ENCODE measurements at places on chromosomes 3 and 15.

- no peak for DNase-seq
Measured at GRCh38 chr15:68028137-68028887, 25.8 kb upstream of the PIAS1 start.

- DNase-seq: no peak
Measured at GRCh38 chr3:66442254-66443117, 58.3 kb downstream of the LRIG1 start.

GRCh38 chr3:142850395-142851023 lies 38.4 kb downstream of the PCOLCE2 start:
- no peak for DNase-seq

- DNase-seq: no peak
Measured at GRCh38 chr3:53940623-53941022, 49.0 kb upstream of the SELENOK start.

- DNase-seq: no peak
Measured at GRCh38 chr3:45865563-45865962, 20.8 kb upstream of the CCR9 start.

DNA sequence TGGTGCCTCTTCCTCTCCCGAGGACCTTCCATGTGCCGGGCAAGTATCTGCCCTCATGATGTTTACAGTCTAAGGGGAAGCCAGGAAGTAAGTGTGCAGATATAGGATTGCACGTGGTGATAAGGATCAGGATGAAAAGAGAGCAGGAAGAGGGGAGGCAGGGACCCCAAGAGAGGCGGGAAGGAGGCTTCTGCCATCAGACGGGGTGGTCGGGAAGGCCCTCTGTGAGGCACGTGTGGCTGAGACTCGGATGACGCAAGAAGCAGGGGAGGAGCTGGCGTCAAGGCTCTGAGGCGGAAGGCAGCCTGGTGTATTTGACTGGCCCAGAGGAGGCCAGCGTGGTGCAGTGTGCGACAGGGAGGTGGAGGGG lies 762 bp upstream of the IQSEC1 start:
- DNase-seq: no peak

DNA sequence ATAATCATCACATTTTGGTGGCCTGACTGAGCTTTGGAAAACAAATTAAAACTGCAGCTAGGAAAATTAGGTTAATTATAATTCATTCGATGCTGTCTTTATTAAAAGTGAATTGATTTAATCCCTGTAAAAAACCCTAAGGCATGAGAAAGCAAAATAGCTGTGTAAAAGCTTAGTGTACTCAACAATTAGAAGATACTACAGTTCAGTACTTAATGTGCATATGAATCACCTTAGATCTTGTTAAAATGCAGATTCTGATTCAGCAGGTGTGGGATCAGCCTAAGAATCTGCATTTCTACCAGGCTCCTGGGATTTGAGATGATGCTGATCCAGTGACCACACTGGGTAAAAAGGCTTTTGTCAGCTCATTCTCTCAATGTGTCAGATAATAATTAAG lies 559.9 kb upstream of the GOLIM4 start:
- no peak for DNase-seq

DNA sequence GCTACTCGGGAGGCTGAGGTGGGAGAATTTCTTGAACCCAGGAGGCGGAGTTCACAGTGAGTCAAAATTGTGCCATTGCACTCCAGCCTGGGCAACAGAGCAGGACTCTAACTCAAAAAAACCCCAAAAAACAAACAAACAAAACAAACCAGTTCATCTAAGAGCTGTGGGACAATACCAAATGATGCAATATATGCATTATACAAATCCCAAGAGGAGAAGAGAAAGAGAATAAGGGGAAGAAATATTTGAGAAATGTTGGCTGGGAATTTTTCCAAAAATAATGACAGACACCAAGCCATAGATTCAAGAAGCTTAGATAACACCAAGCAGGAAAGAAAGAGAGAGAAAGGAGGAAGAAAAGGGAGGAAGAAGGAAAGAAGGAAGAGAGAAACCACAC lies 82.5 kb downstream of the KLF13 start:
- DNase-seq: no peak

GRCh38 chr3:56884387-56884786 lies 82.6 kb upstream of the ARHGEF3 start:
- no peak for DNase-seq

GRCh38 chr15:69272139-69272538 lies 26.6 kb upstream of the PAQR5 start:
- DNase-seq: no peak

DNA sequence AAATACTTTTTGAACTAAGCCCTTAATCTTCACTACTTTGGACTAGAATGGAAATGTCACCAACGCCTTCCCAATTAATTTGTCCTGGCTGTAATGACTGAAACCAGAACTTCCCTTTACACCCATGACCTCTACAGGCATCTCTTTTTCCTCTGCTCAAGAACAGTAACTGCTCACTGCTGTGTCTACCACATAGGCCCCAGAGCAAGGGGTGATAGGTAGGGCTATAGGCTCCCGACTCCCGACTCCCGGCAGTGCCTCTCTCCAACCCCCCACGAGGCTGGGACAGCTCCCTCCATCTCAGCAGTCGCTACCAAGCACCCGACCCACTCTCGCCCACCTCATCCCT lies 384 bp upstream of the LEKR1 start:
- no peak for DNase-seq

DNA sequence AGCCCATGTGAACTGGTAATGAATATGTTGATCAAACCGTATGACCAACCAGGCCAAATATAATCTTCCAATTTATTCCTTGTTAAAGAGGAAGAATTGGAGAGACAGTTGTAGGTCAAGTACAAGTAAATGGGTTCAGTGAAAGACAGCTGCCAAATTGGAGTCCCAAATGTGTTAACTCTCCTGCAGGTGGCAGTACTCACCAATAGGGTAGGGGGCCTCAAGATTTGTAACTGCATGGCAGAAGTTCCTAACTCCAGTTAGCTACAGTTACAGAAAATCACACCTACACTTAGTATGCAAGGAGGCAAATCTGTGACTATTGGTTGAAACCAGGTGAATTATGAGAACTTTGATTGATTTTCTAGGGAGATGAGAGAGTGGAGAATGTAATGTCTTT lies 278.0 kb downstream of the ZBBX start:
- DNase-seq: no peak

DNA sequence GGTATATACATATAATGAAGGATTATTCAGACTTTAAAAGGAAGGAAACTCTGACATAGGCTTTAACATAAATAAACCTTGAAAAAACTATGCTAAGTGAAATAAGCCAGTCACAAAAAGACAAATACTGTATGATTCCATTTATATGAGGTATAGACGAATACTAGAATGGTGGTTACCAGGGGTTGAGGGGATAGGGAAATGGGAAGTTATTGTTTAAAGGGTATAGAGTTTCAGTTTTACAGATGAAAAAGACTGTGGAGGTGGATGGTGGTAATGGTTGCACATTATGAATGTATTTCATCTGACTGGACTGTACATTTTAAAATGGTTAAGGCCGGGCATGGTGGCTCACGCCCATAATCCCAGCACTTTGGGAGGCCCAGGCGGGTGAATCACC lies 41.7 kb downstream of the FRMD5 start:
- no peak for DNase-seq

GRCh38 chr15:25416693-25417092 lies 22.1 kb downstream of the UBE3A start:
- DNase-seq: no peak

- no peak for DNase-seq
Measured at GRCh38 chr15:58641660-58642059, 107.8 kb downstream of the ADAM10 start.

DNA sequence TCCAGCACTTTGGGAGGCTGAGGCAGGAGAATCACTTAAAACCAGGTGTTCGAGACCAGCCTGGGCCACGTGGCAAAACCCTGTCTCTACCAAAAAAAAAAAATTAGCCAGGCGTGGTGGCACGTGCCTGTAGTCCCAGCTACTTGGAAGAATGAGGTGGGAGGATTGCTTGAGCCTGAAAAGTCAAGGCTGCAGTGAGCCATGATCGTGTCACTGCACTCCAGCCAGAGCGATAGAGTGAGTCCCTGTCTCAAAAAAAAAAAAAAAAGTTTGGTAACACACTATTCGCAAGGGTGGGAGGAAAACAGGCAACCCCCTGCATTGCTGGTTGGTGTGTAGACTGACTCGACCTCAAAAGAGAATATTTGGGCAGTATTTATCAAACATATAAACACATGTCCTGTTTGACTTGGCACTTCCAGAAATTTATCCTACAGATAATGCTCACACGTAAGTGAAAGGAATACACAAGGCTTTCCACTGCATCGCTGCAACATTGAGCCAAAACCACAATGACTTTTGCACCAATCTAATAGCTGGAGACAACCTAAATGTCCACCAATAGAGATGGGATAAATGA lies 3.1 kb upstream of the ANPEP start:
- no peak for DNase-seq

- DNase-seq: peak; percentile 43
Measured at GRCh38 chr15:60589253-60589652, 110.3 kb upstream of the ICE2 start.

GRCh38 chr3:194102436-194102835 lies 33.5 kb upstream of the HES1 start:
- DNase-seq: no peak

GRCh38 chr3:194808640-194809097 lies 123.0 kb downstream of the FAM43A start:
- no peak for DNase-seq

DNA sequence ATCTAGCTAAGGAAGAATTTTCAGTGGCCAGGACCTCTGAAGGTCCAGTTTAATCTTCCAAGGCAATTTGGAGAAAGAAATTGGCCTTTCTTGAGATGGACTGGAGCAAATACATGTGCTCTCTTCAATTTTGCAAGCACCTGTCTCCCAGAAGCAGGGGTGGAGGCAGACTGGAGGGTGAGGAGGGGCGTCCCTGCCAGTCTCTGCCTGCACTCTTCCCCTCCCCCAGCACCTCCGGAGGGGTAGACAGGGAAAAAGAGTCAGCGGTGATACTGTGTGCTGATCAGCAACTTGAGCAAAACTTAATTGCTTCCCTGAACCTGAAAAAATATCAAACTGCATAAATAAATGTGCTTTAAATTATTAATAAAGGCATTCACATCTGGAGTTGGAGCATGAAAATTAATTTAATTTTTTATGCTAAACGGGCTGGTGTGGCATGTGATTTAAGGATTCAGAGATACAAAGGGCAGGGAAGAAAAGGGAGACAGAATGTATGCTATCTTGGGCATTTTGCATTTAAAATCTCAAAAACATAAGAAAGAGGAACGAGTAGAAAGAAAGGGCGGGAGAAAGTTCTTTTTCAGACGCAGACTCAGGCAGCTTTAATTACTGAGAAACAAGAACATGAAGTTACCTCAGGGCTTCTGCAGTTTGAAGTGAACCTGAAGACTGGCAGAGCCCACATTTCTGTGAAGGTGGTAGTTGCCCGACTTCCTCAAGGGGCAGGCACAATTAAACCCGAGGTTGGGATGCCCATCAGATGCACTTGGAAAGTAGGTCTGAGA lies 319.7 kb downstream of the UACA start:
- DNase-seq: no peak

DNA sequence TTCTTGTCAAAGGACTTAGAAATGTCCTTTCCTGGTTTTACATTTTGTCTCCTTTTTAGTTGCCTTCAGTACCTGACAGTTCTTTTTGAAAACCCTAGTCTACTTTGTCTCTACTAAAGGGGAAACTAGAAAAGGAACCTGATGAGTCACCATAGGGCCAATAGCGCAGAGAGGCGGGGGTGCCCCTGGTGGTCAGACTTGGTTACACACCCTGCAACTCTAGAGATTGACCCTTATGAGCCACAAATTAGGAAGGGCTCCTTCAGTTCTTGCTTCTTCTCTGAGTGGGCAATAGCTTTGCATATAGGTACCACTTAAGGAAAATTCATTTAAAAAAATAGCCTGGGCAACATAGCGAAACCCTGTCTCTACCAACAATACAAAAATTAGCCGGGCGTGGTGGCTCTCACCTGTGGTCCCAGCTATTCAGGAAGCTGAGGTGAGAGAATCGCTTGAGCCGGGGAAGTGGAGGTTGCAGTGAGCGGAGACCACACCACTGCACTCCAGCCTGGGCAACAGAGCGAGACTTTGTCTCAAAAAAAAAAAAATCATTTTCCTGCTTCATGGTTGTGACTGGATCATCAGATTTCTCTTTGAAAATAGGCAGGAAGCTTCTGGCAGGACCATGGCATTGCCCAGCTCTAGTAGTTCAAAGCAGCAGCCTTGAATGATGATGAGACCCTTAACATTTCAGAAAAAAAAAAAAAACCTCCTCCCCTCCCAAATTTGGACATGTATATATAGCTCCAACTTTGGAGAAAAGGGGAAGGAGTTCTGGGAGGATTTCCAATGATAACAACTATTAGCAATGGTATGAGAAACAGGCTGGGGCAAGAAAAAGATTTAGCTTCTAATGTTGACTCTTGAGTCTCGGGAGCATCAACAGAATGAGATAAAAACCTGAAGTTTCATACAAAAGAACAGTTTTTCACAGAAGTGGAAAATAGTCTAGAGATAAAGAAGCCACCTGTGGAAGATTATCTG lies 45.2 kb upstream of the RASA2 start:
- peak; percentile 74 for DNase-seq

DNA sequence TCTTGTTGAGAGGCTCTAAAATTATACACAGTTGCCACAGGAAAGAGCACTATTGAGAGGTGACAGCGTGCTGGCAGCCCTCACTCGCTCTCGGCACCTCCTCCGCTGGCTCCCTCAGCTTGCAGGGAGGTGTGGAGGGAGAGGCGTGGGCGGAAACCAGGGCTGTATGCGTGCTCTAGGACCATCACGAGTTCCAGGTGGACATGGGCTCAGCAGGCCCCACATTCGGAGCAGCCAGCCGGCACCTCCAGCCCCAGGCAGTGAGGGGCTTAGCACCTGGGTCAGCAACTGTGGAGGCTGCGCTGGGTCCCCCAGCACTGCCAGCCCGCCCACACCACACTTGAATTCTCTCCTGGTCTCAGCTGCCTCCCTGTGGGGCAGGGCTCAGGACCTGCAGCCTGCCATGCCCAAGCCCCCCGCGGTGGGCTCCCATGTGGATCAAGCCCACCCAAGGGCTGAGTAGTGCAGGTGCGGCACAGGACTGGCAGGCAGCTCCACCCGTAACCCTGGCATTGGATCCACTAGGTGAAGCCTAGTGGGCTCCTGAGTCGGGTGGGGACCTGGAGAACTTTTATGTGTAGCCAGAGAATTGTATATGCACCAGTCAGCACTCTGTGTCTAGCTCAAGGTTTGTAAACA lies 460.6 kb upstream of the ALCAM start:
- no peak for DNase-seq

DNA sequence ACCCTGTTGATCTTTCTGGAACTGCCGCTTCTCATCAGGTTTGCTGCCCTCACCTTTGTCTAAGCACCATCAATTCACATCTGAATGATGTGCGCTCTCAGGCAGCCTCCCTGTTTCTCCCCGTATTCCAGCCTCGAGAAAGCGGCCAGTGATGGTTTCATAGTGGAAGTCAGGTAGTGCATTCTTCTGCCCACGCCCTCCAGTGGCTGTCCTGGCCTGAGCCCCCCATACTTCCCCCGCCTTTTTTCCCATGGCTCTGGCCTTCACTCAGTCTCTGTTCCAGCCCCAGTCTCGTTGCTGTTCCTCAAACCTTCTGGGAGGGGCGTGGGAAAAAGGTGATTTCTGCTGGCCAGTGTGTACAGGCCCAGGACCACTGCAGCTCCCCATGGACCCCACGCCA lies 101.3 kb downstream of the ASB7 start:
- no peak for DNase-seq

- no peak for DNase-seq
Measured at GRCh38 chr3:12924437-12924836, 83.1 kb upstream of the RPL32 start.
